ENCODE measurements at places on chromosomes 6 and 20. TPM values are rescaled to one million over a fixed set of nuclear protein-coding genes. Genes with fewer than 3 reads are reported as not detected.

AVP gene
- not detected for total RNA-seq

TFAP2C gene
- not detected for total RNA-seq

KCNK5 gene
- total RNA-seq, result 0.17 TPM

CCM2L gene
- total RNA-seq, result 31.1 TPM

SLC22A1 gene
- total RNA-seq, result 0.05 TPM

TTLL9 gene
- total RNA-seq, result not detected

PAK5 gene
- not detected for total RNA-seq

PPP1R3G gene
- total RNA-seq, result 0.74 TPM
